Pericardium fibroblast (primary cell): ENCODE measurements at places on chromosomes 16 and 17. TPM values are rescaled to one million over a fixed set of nuclear protein-coding genes. Genes with fewer than 3 reads are reported as not detected.

The GNAO1 gene
- under 0.01 and 0.34 TPM in 2 replicates for total RNA-seq

The MYLK3 gene
- 0.17 and 3.6 TPM in 2 replicates for total RNA-seq

The PRDM7 gene
- total RNA-seq, result not detected in 2 replicates

The IRX5 gene
- 0.17 and 1.2 TPM in 2 replicates for total RNA-seq

The DHRS7C gene
- total RNA-seq, result not detected in 2 replicates

The TUBB3 gene
- 110 and 125 TPM in 2 replicates for total RNA-seq
